ENCODE measurements at places on chromosomes 7 and 10.

DNA sequence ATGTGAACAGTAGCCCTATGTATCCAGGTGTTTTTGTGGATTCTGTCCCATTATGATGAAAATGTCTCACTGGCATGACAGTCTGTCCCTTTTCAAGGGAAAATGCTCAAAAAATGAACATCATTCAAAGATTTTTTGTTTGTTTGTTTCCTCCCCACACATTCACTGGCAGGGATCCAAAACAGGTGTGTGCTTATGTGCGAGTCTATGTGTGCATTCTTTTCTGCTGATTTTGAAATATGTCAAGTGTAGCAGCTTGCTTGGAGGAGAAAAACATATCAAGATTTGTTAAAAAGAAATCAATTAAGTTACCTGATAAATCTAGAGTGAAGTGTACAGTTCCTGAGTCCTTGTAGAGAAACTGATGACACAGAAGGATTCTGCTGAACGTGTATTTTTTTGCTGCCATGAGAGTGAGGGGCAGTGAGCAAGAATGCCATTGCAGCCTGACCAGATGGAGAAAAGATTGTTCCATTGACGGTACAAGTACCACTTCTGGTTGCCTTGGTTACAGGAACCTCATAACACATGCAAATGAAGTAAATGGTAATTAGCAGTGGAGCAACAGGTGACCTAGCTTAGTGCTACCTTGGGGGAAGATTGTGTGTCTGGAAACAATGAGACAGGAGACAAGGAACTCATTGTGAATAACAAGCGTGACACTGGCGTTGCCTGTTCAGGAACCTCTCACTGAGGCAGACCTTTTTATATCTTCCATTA, 277.4 kb upstream of the PHYHIPL start:
- no peak for DNase-seq

DNA sequence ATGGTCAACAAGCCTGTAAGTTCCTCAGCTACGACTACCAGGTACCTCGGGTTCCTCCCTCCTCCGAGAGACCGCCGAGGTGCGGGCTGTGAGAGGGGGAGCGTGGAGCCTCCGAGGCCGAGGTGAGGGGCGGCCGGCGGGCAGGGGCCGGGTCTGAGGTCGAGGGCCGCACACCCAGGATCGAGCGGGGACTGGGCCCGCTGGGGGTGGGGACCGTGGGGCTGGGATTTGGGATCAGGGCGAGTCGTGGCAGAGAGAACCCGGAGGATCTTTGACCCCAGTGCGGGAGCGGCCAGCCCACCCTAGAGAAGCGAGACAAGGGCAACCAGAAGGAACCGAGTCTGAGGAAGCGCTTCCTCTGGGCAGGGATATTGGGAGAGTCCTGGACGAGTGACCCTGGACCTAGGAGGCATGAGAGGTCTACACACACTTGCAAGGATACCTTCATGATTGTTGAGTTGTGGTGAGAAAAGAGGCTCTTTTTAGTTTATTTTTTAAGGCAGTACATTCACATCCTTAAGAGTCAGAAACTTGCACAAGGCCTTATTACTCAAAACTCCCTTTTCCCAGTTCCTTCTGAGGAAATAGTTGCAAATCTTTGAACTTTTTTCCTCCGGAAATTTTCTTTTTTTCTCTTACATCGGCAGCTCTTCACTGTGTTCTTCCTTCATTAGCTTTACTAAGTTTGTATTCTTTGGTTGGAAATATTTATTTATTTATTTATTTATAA, 395 bp downstream of the ZNF487 start:
- DNase-seq: no peak

DNA sequence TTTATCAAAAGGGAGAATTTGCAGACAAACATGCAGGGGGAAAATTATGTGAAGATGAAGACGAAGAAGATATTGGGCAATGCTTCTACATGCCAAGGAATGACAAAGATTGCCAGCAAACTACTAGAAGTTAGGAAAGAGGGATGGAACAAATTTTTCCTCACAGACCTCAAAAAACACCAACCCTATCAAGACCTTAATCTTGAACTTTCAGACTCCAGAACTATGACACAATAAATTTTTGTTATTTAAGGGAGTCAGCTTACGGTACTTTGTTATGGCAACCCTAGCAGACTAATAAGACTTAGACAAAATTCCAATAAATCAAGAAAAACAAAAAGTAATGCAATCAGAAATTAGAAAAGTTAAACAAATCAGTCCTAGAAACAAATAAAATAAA, 280.0 kb upstream of the GNAI1 start:
- no peak for DNase-seq

GRCh38 chr7:134444198-134444960, 14.5 kb downstream of the AKR1B1 start:
- no peak for DNase-seq

DNA sequence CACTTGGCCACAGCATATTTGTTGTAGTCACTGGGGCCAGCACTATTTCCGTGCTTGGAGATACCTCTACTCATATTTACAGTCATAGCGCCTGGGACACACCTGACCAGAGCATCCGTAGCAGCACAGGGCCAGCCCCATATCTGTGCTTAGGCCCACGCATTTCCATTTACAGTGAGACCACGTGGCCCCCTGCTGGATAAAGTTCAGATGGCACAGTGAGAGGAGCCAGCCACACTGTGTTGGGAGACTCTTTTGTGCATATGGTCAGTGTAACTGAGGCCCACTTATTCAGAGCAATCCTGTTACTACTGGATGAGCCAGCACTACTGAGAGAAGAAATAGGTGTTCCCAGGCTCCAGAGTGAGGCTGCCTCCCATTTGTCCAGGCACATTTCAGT, 455.3 kb downstream of the REEP3 start:
- DNase-seq: no peak

DNA sequence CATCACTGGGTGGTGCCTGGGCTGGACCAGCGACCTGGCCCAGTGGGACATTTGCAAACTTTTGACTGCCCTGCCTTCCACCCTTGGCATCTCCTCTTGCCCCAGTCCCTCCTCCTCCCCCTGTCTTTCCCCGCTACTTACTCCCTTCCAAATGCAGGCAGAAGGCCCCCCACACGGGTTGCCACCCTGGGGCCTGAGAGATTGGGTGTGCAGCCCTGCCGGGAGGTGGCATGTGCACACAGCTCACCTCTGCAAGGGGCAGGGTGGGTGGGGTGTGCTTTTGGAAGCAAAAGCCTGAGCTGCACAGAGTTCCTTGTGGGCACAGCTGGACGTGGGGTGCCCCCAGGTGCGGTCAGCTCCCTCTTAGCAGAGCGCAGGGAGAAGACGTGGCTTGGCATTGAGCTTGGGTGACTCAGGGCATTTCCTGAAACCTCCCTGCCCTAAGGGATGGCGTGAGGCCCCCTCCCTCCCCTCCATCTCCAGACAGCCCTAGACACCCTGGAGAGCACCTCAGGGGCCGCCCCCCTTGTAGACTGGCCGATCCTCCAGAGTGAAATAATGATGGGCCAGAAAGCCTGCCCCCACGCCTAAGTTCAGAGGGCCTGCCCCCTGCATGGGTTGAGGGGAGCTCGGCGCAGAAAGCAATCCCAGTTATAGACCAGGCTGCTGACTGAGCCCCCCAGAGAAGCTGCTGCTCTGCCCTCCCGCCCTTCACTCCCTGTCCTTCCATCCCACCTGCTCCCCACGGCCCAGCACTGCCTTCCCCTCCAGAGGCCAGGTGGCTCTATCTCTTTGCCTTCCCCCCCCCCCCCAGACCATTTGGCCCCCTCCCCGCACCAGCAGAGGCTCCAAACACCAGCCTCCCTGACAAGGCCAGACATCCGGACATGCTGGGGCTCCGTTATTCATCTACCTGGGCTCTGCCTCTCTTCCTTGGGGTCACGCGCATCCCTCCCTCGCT, 2.3 kb upstream of the SHH start:
- DNase-seq: no peak

DNA sequence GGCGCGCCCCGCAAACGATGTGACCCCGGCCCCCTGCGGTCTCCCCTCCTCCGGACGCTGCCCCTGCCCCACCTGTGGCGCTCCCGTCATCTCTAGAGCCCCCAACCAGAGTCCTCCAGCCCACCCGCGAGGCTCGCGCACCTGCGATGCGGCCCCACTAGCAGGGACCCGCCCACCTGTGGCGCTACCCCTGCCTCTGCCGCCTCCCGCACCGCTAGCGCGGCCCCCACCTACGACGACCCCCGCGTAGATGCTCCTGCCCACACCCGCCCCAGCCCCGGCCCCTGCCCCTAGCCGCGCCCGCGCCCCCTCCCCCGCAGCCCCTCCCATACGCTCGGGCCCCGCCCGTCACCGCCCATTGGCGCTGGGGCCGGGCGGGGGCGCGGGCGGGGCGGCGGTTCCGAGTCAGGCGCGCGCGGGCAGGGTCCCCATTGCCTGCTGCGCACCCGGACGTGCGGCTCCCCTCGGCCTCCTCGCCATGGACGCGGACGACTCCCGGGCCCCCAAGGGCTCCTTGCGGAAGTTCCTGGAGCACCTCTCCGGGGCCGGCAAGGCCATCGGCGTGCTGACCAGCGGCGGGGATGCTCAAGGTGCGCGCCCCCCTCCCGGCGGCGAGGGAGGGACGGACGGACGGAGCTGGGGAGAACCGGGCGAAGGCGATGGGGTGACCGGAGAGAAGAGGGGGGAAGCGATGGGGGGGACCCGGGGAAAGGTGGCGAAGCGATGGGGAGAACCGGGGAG, at the start of gene PFKP:
Gene PFKP, plus strand, starts transcription at position 431 of the 741 bp plus-strand sequence. Its CDS starts 48 bp downstream, at position 479.
- DNase-seq: no peak

DNA sequence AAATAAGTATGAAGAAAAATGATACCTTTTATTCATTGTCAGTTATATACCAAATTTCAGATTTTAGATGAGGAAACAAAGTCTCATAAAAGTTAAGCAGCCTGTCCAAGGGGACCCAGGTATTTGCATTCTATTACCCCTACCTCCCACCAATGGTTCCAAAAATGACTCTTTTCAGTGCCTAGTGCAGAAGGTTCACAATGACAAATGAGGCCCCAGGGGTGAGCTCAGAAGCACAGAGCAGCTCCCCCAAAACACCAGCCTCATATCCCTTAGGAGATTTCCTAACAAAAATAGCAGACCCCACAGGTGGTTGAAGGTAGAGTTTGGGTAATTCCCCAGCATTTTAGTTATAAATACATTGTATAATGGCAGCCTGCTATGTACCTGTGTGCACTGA, 168.6 kb downstream of the REEP3 start:
- DNase-seq: no peak

DNA sequence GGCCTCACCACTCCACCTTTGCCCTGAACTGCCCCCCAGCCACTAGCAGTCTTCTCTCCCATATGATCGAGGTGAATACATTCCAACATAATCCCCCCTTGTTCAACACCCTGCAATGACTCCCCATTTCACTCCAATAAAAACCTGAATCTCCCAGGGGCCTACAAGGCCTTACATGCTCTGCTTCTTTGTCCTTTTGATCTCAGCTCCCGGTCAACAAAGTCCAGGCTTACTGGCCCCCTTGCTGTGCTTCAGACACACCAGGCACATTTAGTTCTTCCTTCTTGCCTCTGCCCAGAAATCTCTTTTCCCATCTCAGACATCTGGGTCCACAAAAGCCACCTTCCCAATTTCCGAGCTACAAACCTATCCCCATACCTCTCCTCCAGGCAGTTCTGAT, 14.0 kb downstream of the MET start:
- DNase-seq: no peak

GRCh38 chr7:101114492-101114891, 12.4 kb upstream of the SERPINE1 start:
- no peak for DNase-seq

GRCh38 chr10:43735907-43736306, 87.2 kb upstream of the ZNF32 start:
- no peak for DNase-seq

- DNase-seq: no peak
These were observed 510.2 kb downstream of the RPS24 start for GRCh38 chr10:78543749-78544362.

GRCh38 chr10:26524161-26524896, 86.2 kb downstream of the APBB1IP start:
- no peak for DNase-seq

GRCh38 chr7:96320442-96320841, 1.5 kb downstream of the SLC25A13 start:
- DNase-seq: peak; percentile 86

GRCh38 chr10:63718006-63718405, 196.8 kb downstream of the REEP3 start:
- no peak for DNase-seq

All from NCI-H1048 (cell line).